ENCODE measurements at places on chromosomes 16 and 17.

DNA sequence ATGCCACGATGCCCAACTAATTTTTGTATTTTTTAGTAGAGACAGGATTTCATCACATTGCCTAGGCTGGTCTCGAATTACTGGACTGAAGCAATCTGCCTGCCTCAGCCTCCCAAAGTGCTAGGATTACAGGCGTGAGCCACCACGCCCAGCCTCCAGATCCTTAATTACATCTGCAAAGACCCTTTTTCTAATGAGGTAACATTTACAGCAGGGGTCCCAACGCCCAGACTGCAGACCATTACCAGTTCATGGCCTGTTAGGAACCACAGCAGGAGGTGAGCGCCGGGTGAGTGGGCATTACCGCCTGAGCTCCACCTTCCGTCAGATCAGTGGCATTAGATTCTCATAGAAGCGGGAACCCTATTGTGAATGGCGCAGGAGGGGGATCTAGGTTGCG is 4.0 kb upstream of the RAB11FIP4 start:
- DNase-seq, result no peak

GRCh38 chr17:79041723-79042420 is 17.9 kb downstream of the C1QTNF1 start:
- no peak for DNase-seq

DNA sequence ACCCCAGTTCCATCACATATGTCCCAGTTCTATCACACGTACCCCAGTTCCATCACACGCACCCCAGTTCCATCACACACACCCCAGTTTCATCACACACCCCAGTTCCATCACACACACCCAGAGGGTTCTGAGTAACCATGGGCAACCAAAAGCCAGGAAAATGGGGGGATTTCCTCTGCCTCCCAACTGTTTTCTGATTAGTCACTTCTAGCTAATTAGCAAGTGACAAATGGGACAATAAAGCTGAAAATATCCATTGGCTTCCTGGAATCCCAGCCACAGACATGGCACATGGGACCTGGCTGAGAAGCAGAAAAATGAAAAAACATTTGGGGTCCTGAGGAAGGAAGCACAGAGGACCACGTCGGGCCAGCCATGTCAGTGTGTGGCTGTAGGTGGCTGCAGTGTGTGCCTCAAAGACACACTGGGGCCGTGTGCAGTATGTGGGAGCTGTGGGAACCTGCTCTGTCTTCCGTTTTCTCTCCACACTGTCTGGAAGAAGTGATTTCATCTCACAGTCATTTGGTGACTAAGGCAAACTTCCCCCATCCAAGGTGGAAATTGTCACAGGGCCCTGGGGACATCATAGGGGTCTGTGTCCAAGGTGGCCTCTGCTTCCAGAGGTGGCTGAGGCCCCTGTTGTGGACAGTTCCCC is 106.7 kb downstream of the CMIP start:
- DNase-seq, result no peak

GRCh38 chr17:16440901-16441629 is 25.7 kb downstream of the TRPV2 start:
- DNase-seq, result no peak

DNA sequence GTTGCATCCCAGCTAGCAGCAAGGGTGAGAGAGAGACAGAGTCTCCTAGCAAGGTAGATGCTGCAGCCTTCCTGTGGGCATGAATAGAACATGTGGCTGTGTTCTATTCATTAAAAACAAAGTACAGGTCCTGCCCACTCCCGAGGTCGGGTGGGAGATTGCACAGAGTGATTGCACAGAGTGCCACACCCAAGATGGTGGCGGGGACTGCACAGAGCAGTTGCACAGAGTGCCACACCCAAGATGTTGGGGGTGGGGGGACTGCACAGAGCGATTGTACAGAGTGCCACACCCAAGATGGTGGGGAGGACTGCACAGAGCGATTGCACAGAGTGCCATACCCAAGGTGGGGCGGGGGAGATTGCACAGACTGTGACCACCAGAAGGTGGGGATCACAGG is 410.8 kb upstream of the EEF2KMT start:
- no peak for DNase-seq

DNA sequence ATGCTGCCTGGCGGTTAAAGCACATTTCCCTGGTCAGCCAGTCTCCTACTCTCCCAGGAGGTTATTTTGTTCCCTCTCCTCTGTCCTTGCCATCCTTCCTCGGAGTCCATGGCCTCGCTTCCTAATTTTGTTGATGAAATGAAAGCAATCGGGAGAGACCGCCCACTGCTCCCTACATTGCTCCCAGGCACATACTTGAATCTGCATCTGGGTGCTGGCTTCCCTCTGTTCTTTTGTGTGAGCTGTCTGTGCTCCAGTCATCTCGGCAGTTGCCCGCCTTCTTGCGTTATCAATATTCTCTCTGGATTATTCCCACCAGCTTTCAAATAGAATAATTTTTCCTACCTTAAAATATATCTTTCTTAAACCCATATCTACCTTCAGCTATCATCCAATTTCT is 11.1 kb downstream of the KRT23 start:
- no peak for DNase-seq

GRCh38 chr16:88796278-88796677 is 7.3 kb upstream of the CDT1 start:
- no peak for DNase-seq

- DNase-seq, result no peak
Observed at GRCh38 chr17:41042953-41043352, 1.7 kb upstream of the KRTAP1-1 start.

- DNase-seq, result no peak
Observed at GRCh38 chr17:50787106-50787505, 19.8 kb upstream of the ANKRD40CL start.

DNA sequence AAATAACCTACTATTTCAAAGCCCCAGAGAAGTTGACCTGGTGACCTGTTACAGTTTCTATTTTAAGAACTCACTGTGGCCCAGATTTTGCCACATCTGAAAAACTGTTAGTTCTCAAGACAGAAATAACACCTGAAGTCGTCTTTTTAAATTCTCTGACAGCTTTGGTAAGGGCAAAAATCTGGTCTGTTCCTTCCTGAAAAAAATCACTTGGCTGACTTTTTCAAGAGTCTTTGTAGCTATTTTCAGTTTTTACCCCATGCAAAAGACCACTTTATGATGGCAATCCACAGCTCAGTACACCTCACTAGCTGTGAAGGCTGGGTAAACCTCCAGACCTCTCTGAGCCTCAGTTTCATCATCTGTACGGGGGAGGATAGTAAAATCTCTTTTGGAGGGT is 60.7 kb upstream of the SREBF1 start:
- DNase-seq, result no peak

- DNase-seq, result no peak
Observed at GRCh38 chr17:36813957-36814563, 123.2 kb upstream of the LHX1 start.

DNA sequence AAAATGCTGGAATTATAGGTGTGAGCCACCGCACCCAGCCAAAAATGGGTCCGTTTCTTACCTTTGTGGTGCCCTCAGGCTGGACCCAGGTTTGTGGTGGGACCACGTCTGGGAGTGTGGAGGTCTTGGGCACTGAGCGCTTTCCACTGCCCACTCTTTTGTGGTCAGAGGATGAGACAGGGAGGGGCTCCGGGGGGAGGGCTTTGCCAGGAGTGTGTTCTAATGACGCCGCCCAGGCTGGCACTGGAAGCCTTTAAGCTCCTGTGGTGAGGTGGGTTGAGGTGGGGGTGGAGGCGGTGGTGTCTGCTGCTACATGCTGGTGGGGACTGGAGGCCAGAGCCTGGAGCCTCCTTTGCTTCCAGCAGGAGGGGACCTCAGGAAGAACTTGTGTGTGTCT is 12.8 kb upstream of the ADCY7 start:
- no peak for DNase-seq

DNA sequence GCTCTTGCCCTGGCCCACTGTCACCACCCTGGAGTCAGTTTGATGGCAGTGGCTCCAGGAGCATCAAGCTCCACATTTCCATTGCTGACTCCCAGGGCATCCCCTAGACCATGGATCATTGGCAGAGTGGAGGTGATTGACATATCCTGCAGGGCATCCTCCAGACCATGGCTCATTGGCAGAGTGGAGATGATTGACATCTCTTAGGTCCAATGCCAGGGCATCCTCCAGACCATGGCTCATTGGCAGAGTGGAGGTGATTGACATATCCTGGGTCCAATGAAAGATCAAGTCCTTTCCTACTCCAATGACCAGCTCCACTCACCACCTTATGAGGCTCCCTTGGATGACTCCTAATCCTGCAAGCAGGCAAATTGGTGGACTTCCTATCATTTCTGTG is 174.3 kb upstream of the NLRP1 start:
- DNase-seq, result no peak

GRCh38 chr17:19005137-19005773 is 691 bp upstream of the FAM83G start:
- no peak for DNase-seq

All from stimulated activated CD8-positive, alpha-beta memory T cell treated with anti-CD3 and anti-CD28 coated beads, Interleukin-2, amount 100 ng/mL, for 1 hour (primary cell).